Activated T-helper 1 cell treated with anti-CD3 and anti-CD28 coated beads, Interleukin-2, amount 50 U/mL, for 16 hours (primary cell): ENCODE measurements at places on chromosomes 1 and 21.

GRCh38 chr21:45836268-45836655, 145.3 kb upstream of the COL6A1 start:
- no peak for DNase-seq

GRCh38 chr1:5500541-5500940, 491.7 kb downstream of the NPHP4 start:
- DNase-seq: no peak

DNA sequence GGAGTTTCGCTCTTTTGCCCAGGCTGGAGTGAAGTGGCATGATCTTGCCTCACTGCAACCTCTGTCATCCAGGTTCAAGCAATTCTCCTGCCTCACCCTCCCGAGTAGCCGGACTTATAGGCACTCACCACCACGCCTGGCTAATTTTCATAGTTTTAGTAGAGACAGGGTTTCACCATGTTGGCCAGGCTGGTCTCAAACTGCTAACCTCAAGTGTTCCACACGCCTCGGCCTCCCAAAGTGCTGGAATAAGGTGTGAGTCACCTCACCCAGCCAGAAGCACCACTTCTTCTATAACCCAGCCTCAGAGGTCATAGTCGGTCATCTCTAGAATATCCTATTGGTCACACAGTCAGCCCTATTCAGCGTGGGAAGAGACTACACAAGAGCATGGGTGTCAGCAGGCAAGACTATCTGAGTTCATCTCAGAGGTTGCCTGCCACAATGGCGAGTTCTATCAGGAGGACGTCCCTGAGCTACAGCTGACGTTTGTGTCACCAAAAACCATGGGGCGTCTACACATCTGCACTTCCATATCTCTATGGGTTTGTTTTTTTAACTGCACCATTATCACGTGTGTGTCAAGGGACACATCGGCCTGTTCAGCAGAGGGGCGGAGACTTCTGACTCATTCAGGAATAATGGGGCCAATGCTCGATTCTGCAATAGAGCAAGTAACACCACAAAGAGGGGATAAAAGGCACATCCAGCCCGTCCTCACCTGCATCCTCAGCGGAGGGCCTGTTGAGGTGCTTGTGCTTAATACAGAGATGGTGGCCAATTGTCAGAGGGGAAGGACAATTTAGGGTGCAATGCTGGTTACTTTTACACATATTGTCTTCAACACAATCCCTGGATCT, 256.3 kb upstream of the IRF2BP2 start:
- no peak for DNase-seq

- no peak for DNase-seq
Measured at GRCh38 chr1:180908074-180908765, 4.5 kb upstream of the KIAA1614 start.

GRCh38 chr21:46017695-46018094, 36.1 kb downstream of the COL6A1 start:
- no peak for DNase-seq

DNA sequence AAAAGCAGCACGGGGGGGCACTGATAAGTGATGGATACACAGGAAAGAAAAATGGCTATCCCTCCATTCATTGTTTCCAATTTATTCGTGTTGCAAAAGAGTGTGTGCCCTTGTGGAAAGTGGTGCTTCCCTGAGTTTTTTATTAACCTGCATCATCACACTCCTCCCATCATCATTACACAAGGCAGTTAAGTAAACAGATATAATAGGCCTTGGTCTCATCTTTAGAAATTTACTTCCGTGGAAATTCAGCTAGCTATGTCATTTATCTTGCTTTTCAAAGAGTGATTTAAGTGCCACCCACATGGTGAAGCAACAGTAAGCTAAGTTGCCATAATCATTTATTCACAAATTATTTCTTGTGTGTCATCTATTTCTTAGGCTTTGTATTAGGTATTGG, 473.3 kb downstream of the NEGR1 start:
- no peak for DNase-seq

GRCh38 chr1:36175137-36176095, 19.5 kb downstream of the MAP7D1 start:
- DNase-seq: no peak

- no peak for DNase-seq
Measured at GRCh38 chr1:212291505-212292134, 6.4 kb downstream of the PPP2R5A start.

DNA sequence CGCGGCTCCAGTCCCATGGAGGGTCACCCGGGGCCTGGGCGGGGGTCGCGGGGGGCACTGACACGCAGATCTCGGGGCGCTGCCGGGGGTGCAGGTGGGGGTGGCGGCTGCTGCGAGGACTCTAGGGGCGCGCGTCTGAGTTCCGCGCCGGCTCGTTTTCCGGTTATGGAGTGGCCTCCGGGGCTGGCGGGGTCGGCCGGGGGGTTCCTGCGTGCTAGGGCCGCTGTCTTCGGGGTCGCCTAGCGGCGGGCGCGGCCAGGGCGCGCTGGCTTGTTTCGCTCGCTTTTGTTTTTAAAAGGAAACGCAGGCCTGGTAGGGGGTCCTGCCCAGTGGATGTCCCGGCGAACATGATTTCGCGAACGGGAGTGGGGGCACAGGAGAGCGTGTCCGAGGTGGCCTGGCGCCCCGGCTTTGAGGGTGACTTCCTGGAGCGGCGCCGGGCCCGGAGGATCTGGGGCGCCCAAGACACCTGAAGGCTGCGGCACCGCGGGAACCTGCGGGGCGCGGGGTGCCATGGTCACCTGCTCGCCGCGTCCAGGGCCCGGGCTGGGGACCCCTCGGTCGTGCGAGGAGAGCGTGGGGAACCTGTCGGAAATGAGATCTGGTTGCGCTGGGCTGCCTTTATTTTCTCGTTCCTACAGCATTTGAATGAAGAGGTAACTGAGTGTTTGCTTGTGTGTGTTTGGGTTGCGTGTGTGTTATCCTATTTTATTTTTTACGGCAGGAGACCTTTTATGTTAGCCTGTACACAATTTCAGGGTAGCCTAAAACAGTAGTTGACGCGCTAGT, 618 bp downstream of the ETS2 start:
- no peak for DNase-seq

DNA sequence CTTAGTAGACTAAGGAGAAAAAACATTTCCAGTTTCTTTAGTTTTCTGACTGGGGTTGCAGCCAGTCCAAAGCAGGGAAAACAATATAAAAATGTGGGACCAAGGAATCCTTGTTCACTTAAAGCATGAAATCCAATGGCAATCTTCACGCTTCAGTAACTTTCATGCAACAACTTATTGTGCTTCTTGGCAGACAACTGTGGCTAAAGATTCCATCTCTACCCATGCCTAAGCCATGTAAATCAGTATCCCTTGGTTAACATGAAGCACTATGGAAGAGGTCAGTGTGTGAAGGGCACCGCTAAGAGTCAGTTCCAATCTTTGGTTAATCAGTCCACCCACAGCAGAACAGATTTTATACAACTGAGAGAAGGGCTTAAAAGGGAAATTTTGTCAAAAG, 201.8 kb upstream of the GREM2 start:
- DNase-seq: no peak

DNA sequence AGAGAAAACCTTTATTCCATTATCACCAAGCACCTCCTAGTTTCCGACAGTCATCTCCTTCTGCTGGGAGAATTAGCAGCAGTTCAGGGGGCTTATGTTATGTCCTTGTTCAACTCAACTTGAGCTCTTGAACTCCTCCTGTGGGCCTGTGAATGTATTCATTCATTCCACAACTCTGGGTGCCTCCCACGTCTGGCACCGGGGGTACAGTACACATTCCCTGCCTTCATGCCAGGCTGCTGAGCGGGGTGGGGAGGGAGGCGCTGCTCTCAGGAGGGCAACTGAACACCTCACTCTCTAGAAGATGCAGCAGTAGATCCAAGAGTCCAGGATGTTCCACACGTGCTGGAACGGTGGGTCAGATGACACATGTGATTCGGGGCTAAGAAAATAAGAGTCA, 4.3 kb upstream of the MX2 start:
- no peak for DNase-seq

- DNase-seq: no peak
Measured at GRCh38 chr1:160739098-160739511, at the start of gene SLAMF7. SLAMF7 (plus strand) TSS chr1:160739247; CDS start chr1:160739302, 55 bp downstream.
